ENCODE measurements at places on chromosomes 6 and 20.

GRCh38 chr6:143270026-143270425 lies 180.5 kb downstream of the ADAT2 start:
- peak; percentile 73 for DNase-seq

DNA sequence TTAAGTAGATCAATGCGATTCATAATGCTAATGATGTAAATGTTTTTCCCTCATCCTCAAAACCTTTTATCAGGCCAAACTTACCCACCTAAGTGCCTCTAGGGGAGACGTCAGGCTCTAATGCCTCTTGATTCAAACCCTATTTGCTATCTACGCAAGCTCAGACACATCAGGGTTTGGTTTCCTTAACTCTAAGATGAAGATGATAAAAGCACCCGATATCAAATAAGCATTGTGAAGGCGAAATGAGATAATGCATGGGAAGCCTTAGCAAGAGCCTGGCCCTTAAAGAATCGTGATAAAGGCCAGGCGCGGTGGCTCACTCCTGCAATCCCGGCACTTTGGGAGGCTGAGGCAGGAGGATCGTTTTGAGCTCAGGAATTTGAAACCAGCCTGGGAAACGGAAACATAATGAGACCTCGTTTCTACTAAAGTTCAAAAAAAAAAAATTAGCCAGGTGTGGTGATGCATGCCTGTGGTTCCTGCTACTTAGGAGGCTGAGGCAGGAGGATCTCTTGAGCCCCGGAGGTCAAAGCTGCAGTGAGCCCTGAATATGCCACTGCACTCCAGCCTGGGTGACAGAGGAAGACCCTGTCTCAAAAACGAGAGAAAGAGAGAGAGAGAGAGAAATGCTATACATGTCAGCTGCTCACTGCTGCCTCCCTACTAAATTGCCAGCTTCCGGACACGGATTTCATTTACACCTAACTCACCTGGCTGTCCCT lies 13.5 kb downstream of the CNKSR3 start:
- no peak for DNase-seq

GRCh38 chr6:103002282-103002681 lies 1608.8 kb downstream of the GRIK2 start:
- no peak for DNase-seq

- no peak for DNase-seq
These were observed 289.4 kb downstream of the RNF144B start for GRCh38 chr6:18676548-18676947.

DNA sequence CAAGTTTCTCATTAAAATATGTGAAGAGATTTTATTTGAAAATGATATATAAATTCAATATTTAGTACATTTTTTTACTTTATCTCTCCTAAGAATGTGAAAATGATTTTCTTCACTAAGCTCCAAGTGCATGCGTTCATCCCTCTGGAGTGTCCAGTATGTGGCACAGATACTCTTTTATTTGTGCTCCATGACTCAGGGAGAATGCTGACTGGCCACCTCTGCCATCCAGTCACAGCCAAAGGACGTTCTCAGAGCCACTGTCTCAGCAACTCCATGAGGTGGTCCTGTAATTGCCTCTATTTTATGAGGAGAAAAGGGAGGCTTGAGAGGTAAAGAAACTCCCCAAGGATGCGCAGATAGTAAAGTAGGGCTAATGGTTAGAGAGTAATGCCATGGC lies 58.3 kb downstream of the KAT14 start:
- DNase-seq, result no peak

DNA sequence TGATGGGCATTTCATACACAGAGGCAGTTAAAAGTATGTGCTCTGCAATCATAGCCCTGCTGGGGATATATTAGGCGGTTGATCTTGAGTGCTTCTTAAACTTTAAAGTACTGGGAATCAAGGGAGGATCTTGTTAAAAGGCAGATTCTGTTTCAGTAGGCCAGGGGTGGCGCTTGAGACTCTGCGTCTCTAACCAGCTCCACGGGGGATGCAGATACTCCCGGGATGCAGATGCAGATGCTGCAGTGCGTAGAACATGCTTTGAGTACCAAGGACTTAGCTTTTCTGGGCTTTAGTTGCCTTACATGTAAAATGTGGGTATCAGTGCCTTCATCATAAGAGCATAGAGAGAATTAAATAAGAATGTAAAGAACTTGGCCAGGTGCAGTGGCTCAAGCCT lies 44.4 kb upstream of the ENPP5 start:
- no peak for DNase-seq

DNA sequence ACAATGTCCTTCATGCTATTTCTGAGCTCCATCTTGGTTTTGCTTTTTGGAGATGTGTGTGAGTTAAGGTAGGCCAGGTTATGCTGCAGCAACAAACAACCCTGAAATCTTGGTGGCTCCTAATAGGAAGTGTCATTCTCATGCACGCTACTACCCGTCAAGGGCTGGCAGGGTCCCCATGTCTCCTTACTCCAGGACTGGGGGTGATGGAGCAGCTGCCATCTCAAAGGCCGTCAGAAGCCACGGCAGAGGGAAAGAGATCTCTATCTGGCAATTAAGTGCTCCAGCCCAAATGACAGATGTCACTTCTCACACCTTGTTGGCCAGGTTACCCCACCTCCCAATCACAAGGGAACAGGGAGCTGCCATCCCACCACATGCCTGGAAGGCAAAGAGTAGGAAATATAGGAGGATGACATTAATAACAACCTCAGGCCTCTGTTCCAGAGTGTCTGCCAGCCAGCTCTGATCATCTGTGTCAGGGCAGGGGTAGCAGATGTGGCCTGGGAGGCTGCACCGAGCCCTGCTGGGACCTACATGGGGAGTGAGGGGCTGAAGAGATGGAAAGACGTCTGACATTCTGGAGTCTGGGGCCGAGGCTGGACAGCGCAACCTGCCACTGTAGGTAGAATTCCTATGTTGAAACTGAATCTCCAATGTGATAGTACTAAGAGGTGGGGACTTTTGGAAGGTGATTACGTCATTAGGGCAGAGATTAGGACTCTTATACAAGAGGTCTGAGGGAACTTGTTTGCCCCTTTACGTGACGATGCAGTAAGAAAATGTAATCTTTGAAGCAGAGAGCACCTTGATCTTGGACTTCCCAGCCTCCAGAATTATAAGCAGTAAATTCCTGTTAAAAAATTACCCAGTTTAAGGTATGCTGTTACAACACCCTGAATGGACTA lies 4.8 kb upstream of the SDCBP2 start:
- no peak for DNase-seq

DNA sequence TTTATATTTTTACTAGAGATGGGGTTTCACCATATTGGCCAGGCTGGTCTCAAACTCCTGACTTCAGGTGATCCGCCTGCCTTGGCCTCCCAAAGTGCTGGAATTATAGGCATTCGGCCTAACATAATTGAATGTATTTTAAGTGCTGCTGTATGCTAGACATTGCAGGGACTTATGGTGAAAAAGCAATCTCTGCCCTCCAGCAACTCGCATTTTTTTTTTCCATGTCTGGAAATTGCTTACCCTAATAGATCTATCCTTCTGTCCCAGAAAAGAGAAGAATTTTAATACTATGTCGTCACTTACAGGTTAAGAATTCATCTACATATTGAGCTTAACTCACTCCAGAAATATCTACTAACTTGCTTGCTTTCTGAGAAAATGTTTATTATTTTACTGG lies 10.4 kb downstream of the ITCH start:
- DNase-seq, result no peak

GRCh38 chr6:12602951-12603672 lies 113.5 kb upstream of the PHACTR1 start:
- peak; percentile 83 for DNase-seq

DNA sequence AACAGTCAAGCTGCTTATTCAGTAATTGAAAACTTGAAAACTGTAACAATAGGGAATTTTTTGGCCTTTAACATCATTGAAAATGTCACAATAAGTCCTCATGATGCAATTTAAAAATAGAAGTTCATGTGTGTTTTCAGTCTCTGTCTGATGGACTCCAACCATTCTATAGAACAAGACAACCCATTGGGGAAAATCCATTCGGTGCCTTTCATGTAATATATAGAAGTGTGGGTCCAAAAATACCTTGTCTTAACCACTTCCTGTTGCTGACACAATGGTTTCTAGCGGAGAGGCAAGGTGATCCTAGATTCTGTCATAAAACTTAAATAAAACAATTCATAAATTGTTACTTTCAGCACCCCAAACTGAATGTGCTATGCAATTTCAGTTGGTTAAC lies 1131.3 kb upstream of the MAP3K7 start:
- no peak for DNase-seq

- DNase-seq, result no peak
These were observed 51.0 kb downstream of the OR2B6 start for GRCh38 chr6:28008053-28008452.

DNA sequence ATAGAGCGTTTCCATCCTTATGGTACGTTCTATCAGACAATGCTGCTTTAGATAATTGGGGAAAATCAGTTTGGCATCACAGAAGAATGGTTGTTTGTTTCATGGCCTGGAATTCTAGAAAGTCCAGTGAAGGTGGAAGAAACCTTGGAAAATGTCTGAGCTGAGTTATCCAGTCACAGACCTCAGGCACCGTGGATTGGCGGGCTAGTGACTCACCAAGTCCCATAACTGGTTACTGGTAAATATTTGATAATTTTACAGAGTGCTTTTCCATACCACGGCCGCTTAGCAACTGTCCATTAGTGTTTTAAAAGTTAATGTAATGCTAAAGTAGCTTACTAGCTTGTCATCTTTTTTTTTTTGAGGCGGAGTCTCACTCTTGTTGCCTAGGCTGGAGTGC lies 99.4 kb downstream of the SLC35B3 start:
- DNase-seq, result no peak

GRCh38 chr20:33211817-33212424 lies 5.2 kb upstream of the BPIFA3 start:
- peak; percentile 47 for DNase-seq

DNA sequence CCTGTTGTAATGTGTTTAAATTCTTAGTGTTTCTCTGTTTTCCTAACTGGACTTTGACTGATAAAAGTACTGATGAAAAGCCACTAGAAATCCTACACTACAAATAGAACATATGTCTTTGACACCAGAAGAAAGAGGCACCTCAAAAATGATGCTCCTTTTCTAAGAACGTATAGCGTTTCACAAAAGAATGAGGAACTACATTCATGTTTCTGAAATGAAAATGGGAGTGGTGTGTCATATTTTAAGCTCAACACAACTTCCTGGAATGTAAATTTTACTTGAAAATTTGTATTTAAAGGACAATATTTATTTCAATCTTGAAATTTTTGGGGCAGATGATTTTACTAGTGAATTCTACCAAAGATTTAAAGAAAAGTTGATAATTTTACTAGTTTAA lies 35.3 kb downstream of the KIAA0408 start:
- no peak for DNase-seq

GRCh38 chr6:107495196-107495643 lies 5.3 kb downstream of the SOBP start:
- peak; percentile 31 for DNase-seq

Measured in astrocyte of the hippocampus (primary cell).